CD4-positive, alpha-beta T cell treated with Interleukin-17A for 1 hour (primary cell): ENCODE measurements at places on chromosomes 2 and 18.

DNA sequence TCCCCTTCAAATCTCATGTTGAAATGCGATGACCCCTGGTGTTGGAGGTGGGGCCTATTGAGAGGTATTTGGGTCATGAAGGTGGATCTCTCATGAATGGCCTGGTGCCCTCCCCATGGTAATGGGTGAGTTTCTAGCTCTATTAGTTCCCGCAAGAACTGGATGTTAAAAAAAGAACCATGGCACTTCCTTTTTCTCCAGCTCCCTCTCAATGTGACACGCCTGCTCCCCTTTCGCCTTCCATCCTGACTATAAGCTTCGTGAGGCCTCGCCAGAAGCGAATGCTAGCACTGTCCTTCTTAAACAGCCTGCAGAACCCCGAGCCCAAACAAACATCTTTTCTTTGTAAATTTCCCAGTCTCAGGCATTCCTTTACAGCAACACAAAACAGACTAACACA is 303.2 kb upstream of the REV1 start:
- no peak for DNase-seq

DNA sequence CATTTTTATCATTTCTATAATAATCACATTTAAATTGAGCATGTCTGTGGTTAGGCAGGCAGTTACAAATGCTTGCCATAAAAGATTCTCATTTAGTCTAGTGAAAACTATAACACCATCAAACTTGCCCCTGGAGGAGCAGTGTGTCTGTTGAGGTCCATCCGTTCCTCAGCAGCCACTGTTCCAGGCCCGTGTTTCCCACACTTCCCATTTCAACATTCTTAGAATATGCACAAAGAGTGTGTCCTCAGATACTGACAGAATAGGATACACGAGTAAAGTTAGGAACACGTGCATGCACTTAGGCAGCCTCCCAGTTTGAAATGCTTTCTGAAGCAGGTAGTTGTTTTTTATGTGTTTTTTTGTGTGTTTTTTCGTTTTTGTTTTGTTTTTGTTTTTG is 39.9 kb downstream of the NCK2 start:
- DNase-seq: no peak

DNA sequence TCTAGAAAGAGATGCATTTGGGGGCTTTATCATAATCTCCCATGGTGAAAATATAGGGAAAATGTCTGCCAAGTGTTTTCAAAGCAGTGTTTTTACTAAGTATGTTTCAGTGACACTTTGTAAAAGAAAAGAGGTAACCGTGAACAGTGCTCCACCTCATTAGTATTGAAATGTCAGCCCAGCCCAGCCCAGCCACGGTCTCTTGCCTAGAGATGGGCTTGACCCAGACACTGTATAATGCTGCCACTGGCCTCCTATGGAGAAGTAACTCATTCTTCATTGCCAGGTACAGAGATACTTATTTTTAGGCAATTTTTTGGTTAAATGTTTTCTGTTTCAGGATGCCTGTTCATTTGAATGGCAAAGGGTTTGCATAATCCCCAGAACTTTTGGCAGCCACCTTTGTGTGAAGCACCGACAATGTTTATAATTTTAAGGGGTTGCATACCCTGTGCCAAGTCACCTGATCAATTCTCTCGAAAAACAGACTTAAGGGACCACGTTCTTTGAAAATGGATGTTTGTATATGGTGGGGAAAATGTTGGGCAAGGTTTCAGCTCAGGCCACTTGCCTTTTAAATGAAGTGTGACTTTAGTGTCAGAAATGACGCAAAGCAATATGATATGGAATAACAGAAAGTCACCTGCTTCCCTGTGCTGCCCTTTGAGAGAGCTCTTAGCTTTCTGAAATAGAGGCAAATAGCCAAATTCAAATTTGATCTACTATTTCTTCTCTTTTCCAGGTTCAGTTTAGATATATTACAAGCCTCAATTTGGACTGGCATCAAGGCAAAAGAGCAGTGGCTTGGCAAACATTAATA is 314.5 kb upstream of the RGPD4 start:
- no peak for DNase-seq

GRCh38 chr2:17863539-17863938 is 14.9 kb upstream of the KCNS3 start:
- no peak for DNase-seq

DNA sequence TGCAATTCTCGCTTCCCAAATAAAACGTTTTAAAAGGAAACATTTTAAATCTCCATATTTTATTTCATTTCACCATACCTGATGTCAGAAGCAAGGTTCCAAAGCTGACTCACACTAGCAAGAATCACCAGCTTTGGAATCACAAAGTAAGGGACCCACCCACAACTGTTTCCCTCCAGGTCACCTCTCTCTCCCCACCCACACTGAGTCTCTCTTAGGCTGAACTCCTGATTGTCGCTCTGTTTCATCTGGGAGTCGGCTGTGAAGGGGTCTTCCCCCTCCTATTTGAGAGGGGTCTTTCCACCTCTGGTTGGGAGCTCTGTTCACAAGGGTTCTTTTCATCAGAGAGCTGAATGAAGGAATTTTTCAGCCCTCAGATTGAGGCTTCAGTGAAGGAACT is 128.1 kb downstream of the L3MBTL4 start:
- no peak for DNase-seq

- no peak for DNase-seq
Observed at GRCh38 chr2:200668478-200668877, 82.7 kb downstream of the AOX1 start.

DNA sequence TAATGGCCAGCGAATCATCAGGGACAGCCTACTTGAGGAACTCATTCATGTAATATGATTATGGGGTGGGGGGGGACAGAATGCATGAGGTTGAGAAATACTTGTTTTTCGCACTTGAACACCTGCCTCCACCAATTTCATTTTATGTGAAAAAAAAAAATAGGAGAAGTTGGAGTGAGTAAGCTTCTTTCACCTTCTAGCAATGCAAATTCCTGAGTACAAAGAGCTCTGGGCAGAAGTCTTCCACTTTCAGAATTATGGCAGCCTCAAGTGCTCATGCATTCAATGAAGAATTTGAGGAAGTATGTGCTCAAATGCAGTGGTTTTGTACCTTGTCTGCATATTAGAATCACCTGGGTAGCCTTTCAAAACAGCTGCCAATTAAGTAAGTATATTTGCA is 40.1 kb upstream of the GPD2 start:
- no peak for DNase-seq

GRCh38 chr18:31498574-31499524 is 872 bp downstream of the DSG2 start:
- no peak for DNase-seq

- no peak for DNase-seq
Observed at GRCh38 chr18:43007365-43007764, 108.1 kb downstream of the RIT2 start.

- DNase-seq: no peak
Observed at GRCh38 chr2:173414823-173415322, 60.2 kb downstream of the CDCA7 start.

DNA sequence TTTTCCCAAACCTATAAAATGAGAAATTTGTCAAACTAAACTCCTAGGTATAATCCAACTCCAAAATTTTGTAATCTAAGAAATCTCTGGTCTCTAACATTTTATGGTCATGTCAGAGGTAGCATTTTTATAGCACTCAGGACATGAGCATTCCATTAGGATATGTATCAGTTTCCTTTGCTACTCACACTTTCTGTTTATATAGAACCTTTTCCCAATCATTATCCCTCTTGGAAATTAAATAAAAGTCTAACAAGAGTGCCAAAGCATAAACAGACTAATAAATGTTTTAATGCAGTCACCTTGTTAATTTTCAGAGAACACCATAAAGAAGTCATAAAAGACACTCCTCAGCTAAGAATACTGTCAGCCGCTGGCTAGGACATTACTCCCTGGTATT is 300.0 kb upstream of the CWC22 start:
- DNase-seq: no peak

DNA sequence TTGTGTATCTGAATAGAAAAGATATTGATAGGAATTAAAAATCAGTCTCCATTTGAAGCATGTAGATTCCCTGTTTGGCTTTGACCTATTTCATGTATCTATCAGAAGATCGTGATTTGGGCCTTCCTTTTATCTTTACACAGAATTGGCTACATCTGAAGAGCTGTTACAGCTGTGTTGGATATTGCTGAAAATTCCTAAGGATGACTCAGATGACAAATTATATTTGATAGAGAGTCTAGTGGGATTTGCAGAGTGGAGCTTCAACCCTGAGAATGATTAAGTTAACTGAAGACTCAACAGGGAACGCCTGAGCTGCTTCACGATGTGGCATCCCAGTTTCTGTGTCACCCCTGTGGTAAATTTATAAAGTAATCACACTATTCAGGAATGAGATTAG is 4.9 kb upstream of the COL3A1 start:
- DNase-seq: no peak

DNA sequence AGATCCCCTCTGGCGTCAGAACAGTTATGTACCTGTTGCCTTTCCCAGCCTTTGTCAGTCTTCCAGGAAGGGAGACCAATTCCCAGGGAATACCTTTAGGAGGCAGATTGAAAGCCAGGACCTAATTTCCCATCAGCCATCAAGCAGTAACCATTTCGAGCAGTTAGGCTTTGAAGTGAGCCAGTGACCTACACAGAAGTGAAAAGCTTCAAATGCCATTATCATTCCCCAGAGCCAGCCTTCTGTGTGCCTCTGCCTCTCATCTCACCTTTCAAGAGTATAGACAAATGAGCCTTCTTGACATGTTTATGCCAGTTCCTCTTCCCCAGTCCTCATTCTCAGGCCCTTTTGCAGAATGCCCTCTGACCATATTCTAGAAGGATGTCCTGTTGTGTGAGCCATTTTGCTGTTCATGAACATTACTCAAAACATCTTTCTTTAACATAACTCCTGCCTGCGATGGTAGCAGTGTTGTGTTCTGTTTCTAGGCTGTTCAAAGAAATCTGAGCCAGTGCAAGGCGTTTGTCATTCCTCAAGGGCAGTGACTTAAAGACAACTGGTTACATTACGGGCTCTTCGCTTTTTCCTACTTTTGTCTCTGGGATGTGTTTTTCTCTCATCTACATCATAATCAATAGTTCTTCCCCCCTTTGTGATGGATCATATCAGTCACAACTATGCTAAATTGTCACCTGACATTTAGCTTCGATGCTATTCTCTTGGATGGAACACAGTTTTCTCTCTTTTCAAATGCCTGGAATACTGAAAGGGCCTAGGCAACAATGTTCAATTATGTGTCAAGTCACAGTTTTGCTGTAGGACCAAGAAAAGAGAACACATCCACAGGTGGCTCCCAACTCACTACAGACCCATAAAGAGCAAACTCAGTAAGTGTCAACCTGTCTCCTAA is 138.6 kb downstream of the ALK start:
- no peak for DNase-seq

DNA sequence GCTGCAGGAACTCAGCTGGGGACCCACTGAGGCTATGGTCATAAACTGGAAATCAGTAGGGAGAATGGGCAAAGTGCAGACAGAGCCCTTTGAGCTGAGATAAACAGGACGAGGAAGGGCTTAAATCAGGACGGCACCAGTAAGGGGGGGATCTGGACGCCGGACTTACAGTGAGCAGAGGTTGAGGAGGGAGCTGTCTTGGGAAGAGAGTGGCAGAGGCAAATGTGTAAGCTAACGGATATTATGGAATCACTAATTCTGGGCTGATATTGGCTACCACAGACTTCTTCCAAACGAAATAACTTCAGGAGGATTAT is 539 bp downstream of the CYP27A1 start:
- no peak for DNase-seq

- no peak for DNase-seq
Observed at GRCh38 chr18:13183359-13183758, 35.2 kb upstream of the LDLRAD4 start.
